HAP-1 (cell line): ENCODE measurements at places on chromosomes 3 and 15.

DNA sequence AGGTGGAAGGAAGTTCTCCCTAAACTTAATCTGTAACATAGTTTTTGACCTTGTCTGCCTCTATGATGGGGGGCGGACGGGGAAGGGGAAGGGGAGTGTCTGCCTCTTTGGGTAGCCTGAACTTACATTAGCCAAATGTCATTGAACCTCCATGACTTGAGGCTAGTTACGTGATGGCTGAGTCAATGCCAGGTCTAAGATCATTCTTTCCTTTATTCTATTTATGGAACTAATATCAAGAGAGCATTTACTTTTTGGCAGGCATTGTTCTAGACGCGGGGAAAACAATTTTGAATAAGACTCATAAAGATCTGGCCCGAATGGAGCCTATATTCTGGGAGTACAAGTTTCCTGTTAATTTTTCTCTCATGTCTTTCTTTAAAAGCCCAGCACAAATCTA, 340.7 kb upstream of the C2CD4B start:
- no peak for DNase-seq

DNA sequence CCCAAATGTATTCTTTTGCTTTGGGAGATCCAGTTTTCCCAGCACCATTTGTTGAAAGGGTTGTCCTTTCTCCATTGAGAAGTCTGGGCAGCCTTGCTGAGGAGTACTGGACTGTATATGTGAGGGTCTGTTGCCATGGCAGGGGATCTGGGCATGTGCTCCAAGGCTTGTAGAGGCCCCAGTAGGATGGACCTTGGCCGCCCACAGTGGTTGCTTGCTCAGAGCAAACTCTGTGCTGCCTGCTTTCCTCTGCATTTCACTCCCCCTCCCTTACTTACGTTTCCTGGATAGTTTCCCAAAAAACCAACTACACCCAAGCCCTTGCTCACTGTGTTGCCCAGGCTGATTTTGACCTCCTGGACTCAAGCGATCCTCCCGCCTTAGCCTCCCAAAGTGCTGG, 97.2 kb upstream of the PRR23E start:
- DNase-seq: no peak

- DNase-seq: no peak
These were observed 62.5 kb upstream of the SKOR1 start for GRCh38 chr15:67762610-67763368.

DNA sequence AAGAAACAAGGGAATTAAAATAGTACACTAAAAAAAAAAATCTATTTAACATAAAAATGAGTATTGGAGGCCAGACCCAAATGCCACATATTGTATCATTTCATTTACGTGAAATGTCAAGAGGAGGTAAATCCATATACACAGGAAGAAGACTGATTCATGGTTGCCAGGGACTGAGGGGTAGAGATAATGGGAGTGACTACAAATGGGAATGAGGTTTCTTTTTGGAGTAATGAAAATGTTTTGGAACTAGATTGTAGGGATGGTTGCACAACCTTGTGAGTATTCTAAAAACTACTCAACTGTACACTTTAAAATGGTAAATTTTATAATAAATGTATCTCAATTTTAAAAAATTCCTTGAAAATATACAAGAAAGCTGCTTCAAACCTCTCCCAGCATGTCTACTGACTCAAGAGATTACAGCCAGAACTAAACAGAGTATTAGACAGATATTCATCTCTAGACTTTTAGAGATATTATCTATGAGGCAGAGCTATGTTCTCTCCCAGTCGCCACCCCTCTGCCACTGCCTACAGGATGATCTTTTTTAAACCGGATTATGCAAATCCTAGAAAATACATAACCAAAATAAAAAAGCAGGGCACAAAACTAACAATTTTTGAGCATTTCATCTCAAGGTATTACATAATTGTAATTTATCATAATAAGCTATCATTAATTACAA, 6.2 kb downstream of the HLTF start:
- DNase-seq: peak; percentile 85

DNA sequence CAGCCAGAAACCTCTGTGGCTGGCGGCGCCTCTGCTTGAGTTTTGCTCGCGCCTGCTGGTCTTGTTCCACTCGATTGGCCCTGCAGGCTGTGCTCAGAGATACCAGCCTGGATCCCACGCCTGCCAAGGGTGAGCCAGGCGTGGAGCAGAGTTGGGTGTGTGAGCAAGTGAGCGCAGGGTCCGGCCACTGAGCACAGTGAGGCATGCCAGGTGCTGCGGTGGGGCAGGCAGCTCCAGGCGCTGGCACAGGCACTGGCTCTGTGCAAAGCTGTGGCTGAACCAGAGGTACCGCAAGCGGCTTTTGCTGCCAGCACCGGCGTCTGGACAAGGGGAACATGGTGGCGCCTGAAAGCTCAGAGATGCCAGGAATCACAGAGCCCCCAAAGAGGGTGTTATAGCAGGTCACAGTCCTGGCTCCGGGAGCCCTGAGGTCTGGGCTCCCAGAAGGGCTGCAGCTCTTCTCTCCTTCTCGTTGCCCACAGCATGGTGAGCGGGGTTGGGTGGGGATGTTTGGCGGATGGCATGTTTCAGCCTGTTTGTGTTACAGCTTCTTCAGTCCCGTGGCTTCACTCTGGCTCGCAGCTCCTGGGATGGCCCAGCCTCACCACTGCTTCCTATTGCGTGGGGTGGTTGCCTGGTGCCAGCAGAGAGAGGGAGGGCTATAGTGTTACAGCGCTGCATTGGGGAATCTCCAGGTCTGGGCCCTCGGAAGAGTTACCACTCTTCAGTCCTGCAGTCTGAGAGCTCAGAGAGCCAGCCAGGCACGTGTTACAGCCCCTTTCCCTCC, 73.9 kb downstream of the NR1D2 start:
- no peak for DNase-seq

DNA sequence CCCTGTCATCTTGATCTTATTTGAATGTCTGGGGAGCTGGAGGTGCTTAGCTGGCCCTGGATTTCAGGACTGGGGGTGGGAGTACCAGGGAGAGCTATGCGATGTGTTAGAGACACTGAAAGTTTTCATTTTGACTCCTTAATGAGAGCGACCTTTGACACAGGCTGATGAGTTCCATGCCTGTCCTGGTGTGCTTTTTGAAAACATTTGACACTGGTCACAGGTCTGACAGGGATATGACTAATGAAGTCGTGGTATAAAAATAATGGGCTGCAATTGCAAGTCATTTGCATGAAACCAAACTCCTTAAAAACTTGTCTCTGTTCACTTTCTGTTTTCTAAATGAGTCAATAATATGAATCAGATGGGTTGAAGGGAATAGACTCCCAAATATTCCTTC, 81.9 kb downstream of the MECOM start:
- DNase-seq: no peak

DNA sequence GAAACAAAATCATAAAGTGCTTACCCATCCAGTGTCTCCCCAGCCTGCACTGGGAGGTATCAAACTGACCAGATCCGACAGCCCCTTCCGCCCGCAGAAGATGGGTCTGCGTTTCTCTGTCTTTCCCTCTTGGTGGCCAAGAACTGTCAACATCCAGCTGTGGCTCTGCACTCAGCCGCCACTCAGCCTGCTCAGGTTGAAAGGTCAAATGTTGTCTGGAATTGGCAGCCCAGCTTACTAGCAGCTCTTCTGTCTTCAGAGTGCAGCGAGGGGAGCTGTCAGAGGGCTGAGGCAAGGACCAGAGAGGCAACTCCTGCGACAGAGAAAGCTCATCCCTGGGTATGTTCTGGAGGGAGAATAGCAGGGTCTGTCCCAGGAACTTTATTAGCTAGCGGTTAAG, 45.4 kb downstream of the GOLGA6L2 start:
- DNase-seq: no peak

- no peak for DNase-seq
These were observed 13.2 kb upstream of the SLC7A14 start for GRCh38 chr3:170599091-170599490.

GRCh38 chr3:50572158-50572557, 2.8 kb downstream of the HEMK1 start:
- DNase-seq: peak; percentile 51

DNA sequence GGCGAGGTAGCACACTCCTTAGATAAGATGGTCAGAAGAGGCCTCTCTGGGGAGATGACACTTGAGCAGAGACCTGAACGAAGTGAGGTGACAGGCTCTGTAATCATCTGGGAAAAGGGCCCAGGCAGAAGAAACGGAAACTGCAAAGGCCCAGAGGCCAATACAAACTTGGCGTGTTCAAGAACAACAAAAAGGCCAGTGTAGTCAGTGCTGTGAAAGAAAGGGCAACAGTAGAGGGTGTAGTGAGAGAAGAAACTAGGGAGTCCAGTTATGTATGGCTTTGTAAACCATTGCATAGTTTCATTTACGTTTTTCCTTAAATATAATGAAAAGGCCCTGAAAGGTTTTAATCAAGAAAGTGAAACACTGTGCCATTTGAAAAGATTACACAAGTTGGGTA, 31.8 kb downstream of the PLD1 start:
- no peak for DNase-seq

DNA sequence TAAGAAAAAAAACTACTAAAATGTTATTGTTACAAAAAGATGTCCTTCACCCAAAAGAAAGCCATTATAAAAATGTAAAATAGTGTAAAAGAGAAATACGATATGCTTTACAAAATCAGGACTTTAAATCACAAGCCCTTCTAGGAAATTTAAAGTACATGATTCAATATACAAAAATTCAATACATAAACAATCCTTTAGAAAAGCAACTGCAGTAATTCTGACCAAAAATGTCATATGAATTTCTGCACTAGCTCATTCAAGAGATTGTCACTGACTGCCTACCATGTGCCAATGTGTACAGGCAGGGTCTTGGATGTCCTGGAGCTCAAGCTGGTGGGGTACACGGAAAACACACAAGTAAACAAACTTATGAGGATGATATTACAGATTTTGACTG, 2.5 kb downstream of the MORC1 start:
- no peak for DNase-seq

DNA sequence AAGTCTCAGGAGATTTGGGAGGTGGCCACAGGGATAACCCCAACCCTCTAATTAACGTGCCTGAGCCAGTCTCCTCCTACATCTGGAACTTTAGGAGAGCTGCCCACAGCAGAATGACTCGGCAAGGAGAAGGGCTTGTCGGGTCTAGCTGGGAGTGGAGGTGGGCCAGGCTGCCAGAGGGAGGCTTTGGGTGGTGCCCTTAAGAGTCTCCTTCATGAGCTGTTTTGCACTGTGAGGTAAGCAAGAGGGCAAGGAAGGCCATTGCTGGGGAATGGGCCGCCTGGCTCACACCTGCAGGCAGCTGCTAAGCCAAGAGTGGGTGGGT, 3.6 kb upstream of the TNK2 start:
- DNase-seq: no peak

GRCh38 chr3:100982710-100983109, 10.5 kb downstream of the ABI3BP start:
- DNase-seq: no peak

GRCh38 chr3:18223974-18224373, 201.2 kb downstream of the SATB1 start:
- DNase-seq: no peak

DNA sequence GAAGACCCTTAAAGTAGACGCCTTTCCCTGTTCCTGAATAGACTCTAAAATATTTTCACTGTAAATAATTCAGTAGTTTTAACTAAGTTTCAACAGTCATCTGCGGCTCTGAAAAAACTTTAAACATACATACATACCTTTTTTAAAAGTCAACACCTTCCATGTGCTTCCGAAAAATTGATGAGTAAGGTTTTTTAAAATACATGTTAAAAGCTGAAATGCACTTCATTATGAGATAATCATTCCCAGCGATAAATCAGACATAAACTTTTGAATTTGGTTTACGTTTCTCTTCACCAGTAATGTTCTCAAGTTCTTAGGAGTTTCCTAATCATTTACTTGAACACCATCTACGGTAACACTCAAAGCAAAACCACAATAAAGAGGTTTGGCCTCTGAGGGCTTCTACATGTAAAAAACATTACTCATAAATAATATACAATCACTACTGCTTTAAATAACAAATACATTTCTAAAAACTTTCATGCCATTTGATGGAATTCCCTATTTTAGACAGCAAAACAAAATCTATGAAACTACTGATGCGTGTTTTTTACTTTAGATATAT, 403.5 kb downstream of the SHQ1 start:
- DNase-seq: no peak

DNA sequence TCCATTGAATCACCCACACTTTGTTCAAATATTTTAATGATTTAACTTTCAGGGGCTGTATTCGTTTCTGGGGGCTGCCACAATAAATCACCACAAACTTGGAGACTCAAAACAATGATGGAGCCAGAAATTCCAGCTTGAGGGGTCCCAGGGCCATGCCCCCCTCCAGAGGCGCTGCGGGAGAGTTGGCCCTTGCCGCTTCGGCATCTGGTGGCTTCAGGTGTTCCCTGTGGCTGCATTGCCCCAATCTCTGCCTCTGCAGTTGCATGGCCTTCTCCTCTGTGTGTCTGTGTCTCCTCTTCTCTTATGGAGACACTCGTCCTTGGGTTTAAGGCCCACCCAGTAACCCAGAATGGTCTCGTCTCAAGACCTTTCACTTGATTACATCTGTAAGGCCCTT, 144.7 kb downstream of the CHSY1 start:
- no peak for DNase-seq

DNA sequence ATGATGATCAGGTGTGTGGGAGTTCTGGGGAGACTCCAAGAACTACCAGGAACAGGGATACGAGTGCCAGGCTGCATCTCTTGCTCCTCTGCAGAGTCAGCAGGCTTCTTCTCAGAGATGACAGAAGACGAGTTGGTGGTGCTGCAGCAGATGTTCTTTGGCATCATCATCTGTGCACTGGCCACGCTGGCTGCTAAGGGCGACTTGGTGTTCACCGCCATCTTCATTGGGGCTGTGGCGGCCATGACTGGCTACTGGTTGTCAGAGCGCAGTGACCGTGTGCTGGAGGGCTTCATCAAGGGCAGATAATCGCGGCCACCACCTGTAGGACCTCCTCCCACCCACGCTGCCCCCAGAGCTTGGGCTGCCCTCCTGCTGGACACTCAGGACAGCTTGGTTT, 7.9 kb downstream of the PRRT3 start:
- DNase-seq: no peak

DNA sequence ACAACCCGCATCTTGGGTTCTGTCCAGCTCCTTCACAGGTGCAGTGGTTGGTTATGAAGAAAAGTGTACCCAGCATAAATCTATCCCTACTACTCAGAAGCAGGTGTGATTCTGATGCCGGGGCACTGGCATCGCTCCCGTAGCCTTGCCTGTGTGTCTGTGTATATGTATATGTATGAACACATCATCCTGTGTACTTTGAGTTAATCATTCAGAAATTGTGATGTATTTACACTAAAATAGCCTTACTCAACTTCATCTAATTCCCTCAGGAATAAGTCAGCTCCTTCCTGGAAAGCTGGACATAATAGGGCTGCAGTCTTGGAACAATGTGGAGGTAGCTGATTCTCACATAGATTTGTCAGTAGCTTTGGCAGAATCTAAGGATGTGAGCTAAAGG, 6.7 kb upstream of the ZBED2 start:
- DNase-seq: no peak
